ENCODE measurements at places on chromosomes 7 and 10.

DNA sequence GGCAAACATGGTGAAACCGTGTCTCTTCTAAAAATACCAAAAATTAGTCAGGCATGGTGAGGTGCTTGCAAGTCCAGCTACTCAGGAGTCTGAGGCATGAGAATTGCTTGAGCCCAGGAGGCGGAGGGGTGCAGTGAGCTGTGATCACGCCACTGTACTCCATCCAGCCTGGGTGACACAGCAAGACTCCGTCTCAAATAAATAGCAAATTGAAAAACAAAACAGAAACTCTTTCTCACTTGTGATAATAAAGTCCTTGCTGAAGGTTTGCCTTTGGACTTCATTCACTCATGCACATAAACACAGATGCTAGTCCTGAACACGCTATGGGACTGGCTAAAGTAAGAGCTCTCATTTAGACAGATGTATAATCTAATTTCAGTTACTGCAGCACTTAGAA is 37.6 kb downstream of the ANK3 start:
- DNase-seq: no peak

DNA sequence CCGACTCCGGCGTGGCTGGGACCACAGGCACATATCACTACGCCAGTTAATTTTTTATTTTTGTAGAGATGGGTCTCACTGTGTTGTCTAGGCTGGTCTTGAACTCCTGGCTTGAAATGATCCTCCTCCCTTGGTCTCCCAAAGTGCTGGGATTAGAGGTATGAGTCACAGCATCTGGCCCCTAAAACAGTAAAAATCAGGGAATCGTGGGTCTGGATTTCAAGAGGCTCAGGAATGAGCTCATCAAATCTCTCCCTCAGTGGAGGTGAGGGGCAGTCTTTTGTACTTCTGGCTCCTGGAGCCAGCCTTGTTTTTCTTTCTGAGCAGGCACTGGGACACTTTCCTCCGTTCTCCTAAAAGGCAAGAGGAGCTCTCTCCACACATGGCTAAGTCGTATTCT is 32.1 kb upstream of the RHEB start:
- DNase-seq: no peak

- DNase-seq: no peak
These were observed 126.7 kb downstream of the NRCAM start for GRCh38 chr7:108329514-108329913.

DNA sequence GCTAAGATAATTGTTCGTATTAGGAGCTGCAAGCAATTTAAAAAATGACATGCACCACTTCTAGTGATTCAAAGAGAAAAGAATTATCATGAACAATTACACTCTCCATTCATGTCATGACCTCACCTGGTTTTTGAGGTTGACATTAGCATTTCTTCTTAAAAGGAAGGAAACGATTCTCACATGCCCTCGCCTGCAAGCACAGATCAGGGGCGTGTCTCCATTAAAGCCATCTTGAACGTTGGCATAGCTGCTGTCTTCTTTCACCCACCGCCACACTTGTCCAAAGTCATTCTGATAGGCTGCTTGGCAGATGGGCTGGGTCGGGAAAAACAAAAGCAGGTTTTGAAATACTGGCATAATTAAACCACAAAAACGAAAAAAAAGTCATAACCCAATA is 19.9 kb downstream of the ANKRD22 start:
- DNase-seq: no peak

DNA sequence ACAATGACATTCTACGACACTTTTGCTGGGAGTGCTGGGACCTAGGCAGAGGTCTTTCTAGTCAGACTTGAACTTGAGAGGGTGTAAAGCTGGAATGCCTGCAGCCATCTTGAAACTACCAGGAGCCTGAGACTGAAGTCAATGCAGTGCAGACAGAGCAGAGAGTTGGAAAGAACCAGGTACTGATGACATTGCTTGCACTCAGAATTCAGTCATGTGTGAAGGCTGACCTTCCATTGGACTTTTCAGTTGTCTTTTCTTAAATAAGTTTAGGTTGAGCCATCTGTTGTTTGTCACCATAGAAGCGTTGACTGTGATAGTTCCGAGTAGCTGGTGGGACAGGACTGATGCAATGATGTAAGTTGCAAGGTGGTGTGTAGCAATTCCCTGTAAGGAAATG is 3.1 kb upstream of the PLPP4 start:
- no peak for DNase-seq

DNA sequence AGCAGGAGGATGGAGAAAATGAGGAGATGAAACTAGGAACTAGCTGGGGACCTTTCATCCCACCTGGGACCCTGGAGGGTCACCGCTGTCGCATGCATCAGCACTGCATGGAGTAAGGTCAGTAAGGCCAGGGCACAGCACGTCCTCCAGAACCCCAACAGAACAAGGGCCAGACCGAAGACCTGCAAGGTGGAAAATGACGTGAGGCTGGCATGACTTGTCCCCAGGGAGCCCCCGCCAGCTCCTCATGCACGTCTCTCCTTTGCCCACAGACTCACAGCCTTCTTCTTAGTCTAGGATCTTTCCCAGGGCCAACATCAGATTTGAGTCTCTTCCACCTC is 4.7 kb downstream of the ZNF488 start:
- no peak for DNase-seq

GRCh38 chr10:102119417-102120141 is 589 bp downstream of the LDB1 start:
- DNase-seq: peak; percentile 61

DNA sequence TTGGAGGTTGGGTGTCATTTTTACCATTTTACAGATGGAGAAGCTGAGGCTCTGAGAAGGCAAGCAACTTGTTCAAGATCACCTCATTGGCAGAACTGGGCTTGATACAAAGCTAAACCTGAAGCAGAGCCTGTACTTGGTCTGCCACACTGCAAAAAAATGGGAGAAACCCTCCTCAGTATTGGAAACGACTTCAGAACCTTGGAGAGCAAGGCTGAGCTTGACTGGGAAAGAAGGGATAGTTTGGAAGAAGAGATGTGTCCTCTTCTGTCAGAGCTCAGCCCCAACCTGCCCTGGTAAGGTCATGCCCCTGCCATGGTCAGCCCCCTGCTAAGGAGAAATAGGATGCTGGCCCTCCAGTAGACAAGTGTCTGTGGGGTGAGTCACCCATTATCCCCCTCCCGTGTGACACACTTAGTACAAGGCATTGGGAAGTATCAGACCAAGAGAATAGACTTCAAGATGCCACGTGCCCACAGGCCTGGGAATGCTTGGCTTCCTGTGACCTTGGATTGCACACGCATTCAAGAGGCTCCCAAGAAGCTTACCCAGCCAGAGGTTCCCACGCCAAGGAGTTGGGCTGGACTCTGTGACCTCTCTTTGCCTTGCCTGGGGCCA is 56.2 kb upstream of the SMNDC1 start:
- no peak for DNase-seq

DNA sequence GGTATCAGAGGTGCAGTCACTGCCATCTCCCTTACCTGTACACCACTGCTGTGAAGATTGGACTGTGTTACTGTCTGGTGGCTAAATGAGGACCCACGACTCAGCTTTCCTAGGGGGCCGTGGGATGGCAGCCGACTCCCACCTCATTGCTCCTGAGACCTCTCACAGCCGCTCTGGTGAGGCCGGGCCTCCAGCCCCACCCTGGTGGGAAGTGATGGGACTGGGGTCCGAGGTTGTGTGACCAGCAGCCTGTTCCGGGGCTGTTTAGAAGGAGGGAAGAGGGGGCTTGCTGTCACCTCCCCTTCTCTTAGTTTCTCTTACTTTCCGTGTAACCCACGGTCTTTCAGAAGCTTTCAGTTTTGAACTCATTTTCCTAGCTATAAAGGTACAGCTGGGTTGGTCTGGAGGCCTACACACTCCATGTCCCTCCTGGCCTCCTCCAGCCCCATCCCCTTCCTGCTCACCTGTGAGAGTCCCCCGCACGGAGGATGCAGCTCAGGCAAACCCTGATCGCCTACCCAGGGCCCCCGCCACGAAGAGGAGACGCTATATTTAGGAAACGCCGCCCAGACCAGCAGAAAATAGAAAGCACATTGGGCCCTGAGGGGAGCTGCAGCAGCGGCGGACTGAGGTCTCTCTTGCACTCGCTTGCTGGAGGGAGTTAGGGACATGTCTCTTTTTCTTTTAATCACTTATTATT is 4.6 kb downstream of the EMX2 start:
- no peak for DNase-seq

All from GM04503 (cell line).